ENCODE measurements at places on chromosomes 6 and 20.
A peak's percentile ranks its signal among the peaks of the same experiment; 100 is the strongest.

DNA sequence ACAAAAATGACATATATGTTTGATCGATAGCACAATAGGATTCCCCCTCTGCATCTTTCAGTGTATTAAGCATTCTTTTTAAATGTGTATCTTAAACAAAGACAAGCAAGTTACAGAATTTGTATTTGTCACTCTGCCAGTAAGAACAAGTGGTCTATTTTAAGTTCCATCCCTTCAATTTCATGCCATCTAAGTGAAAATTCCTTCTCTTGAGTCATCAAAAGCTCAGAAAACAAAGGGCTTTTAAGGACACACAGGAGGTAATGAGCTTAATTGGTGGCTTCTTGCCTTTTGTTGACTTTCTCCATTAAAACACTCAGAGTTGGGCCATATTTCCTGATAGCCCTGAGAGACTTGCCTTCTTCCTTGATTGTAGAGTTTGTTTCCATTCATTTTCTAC lies 547.8 kb downstream of the TENT5A start:
- no peaks in the 10 kb centered on the region for H3K36me3 ChIP-seq
- no peak overlapping the region for H3K27ac ChIP-seq
- H3K4me3 ChIP-seq = no peak overlapping the region
- no peak for DNase-seq

- no peaks in the 10 kb centered on the region for H3K36me3 ChIP-seq
- peaks cover 42% of the 10 kb centered on the region for H3K4me1 ChIP-seq
Measured at GRCh38 chr6:44000164-44000842, 126.9 kb downstream of the MRPL14 start.

DNA sequence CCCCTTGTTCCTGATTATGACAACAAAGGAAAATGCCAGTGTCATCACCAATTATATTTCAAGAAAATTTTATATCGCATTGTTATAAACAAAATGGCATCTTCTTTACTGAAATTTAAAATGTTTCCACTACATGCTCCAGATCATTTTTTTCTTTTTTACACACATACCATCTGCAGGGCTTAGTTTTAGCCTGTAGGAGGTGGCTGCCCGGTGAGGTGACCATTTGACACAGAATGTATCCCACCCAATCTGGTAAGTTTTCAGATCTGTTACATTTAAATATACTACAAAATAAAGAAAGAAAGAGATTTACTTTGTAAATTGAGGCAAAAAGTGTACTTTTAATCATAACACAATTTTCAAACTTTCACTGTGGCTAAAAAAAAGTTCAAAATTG lies 81.8 kb downstream of the COL12A1 start:
- no peak overlapping the region for H3K27ac ChIP-seq
- H3K27me3 ChIP-seq = no peaks in the 10 kb centered on the region
- no peaks in the 10 kb centered on the region for H3K36me3 ChIP-seq
- no peak overlapping the region for H3K4me3 ChIP-seq

DNA sequence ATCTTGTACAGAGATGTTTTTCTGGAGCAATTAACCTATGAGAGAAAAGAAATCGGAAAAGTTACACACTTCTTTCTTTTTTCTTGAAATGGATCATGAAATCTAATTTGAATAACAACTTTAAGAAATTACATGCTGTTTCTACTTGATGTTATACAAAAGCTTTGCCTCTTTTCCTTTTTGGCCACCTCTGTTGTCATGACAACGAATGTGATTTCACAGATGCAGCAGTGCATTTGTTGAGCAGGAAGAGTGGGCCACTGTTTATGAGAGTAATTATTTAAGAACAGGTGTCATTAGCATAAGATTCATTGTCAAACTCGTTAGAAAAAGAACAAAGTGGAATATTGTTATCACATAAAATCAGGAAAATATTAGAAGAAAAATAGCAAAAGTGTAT lies 148.3 kb upstream of the IMPG1 start:
- no peak overlapping the region for H3K4me3 ChIP-seq
- H3K27ac ChIP-seq = no peak overlapping the region
- no peak for DNase-seq
- peaks cover 12% of the 10 kb centered on the region for H3K4me1 ChIP-seq

DNA sequence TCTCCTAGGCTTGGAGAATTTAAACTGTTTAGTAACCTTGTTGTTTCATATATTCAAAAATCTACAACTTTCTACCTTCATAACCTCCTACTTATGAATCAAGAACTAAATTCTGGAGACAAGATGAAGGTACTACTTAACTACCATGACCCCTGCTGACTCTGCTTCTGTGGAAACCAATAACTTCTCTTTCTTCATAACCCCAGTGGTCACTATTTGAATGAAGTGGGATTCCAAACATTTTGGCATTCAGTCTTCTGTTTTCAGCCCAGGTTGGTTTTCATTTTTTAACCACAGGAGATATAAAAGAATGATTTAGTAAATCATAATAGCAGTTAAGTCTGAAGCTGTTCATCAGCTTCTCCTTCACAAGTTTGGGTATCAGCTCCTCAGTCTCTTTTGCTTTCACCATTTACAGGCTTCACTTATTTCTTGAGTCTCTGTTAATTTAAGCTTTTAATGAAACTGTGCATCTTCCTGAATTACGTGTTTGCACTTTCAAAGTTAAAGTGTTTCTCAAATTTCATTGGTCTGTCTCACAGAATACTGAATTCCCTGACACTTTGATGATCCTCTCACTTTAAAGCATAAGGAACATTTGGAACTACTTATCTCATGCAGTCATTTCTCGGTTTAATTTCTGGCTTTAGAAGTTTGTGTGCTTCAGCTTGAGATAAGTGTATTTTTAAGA lies 9.5 kb downstream of the SENP6 start:
- peak overlapping the region; percentile 62 for H3K27ac ChIP-seq
- DNase-seq = no peak
- H3K4me3 ChIP-seq = no peak overlapping the region

GRCh38 chr6:158631678-158632537 lies 12.6 kb downstream of the DYNLT1 start:
- H3K4me3 ChIP-seq = no peak overlapping the region
- no peak for DNase-seq
- peaks cover 45% of the 10 kb centered on the region for H3K4me1 ChIP-seq
- H3K27ac ChIP-seq = peak overlapping the region; percentile 97

DNA sequence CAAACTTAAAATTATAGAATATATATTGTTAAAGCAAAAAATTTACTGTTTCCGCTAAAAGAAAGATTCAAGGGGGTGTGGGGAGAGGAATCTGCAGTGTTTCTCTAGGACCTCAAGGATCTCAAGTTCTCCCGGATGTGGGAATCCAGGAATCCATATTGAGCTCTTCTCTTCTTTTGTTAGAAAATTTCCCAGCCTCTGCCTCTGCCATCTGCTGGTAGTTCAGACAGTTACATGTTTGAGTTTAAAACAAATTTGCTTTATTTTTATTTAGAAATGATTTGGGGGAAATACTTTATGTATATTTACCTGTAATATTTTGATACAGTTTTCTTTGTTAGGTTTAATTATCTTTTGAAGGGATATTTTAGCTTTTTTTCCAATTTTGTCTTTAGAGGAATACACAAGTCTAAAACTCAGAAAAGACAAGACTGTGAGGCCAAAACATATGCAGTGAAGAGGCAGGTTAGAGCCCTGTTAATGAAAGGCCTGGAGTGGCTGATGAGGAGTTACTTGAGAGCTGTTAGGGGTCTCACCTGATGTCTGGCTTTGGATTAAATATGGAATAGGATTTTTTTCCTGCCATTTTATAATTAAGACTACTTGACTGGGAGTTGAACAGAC lies 268.8 kb downstream of the ARID1B start:
- H3K27me3 ChIP-seq = no peaks in the 10 kb centered on the region
- no peak overlapping the region for H3K4me3 ChIP-seq
- peaks cover 7% of the 10 kb centered on the region for H3K36me3 ChIP-seq
- no peak for DNase-seq

GRCh38 chr6:134720353-134721059 lies 229.4 kb downstream of the ALDH8A1 start:
- no peaks in the 10 kb centered on the region for H3K36me3 ChIP-seq
- no peak overlapping the region for H3K27ac ChIP-seq
- DNase-seq = no peak
- H3K27me3 ChIP-seq = peaks cover 7% of the 10 kb centered on the region
- no peak overlapping the region for H3K4me3 ChIP-seq
- H3K4me1 ChIP-seq = peaks cover 25% of the 10 kb centered on the region

GRCh38 chr6:40394381-40394780 lies 192.8 kb downstream of the LRFN2 start:
- peaks cover 33% of the 10 kb centered on the region for H3K4me1 ChIP-seq
- no peak overlapping the region for H3K4me3 ChIP-seq
- H3K27ac ChIP-seq = no peak overlapping the region
- H3K36me3 ChIP-seq = no peaks in the 10 kb centered on the region
- peaks cover 37% of the 10 kb centered on the region for H3K27me3 ChIP-seq

DNA sequence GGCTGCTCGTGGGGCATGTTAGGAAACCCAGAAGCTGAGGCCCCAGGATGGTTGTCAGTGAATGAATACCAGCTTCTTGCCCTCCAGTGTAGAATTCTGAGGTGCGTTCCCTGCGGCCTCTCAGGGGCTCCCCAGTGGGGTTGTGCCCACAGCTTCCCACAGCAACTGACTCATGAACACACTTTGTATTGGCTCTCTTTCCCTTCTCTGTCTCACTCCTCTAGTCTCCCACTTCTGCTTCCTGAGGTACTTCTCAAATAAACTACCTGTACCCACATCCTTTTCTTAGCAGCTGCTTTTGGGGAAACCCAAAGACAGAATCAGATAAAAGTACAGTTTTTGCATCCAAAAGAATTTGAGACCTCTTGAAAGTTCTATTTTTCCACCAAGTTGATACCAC lies 107.7 kb upstream of the JAG1 start:
- H3K27ac ChIP-seq = no peak overlapping the region
- no peak for DNase-seq
- peaks cover 7% of the 10 kb centered on the region for H3K27me3 ChIP-seq
- H3K4me3 ChIP-seq = no peak overlapping the region
- H3K4me1 ChIP-seq = peaks cover 63% of the 10 kb centered on the region

DNA sequence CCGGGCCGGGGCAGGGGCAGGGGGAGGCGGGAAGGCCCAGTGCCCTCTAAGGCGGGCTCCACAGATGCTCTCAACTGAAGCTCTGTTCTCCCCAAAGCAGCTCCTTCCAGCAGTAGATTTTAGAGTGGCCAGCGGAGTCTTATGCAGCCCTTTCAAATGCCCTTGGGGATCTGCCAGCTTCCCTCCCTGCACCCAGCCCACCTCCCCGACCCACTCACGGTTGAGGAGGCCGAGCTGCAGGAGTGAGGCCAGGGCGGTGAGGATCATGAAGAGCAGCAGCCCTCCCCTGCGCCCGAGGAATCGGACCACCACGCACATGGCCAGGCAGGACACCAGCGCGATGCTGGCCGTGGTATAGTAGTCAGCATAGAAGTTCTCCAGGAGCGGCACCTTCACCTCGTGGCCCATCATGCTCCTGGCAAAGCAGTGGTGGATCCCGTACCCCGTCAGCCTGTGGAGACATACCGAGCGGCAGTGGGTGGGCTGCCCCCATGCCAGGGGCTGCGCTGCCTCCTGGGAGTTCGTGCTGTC lies 28.0 kb downstream of the PSMG4 start:
- no peak overlapping the region for H3K4me3 ChIP-seq
- no peaks in the 10 kb centered on the region for H3K27me3 ChIP-seq
- no peak for DNase-seq
- no peak overlapping the region for H3K27ac ChIP-seq
- peaks cover 51% of the 10 kb centered on the region for H3K4me1 ChIP-seq

GRCh38 chr20:47785311-47785853 lies at the start of gene SULF2:
TSS of gene SULF2 (minus strand) at chr20:47785481. CDS start at chr20:47757363, 28,118 bp downstream.
- peak; percentile 74 for DNase-seq
- peaks cover 12% of the 10 kb centered on the region for H3K27me3 ChIP-seq
- H3K4me1 ChIP-seq = peaks cover 76% of the 10 kb centered on the region
- peak within 1 kb of the TSS; percentile 99 for H3K27ac ChIP-seq
- H3K4me3 ChIP-seq = peak within 1 kb of the TSS; percentile 93

GRCh38 chr6:133159255-133159795 lies 81.8 kb upstream of the EYA4 start:
- DNase-seq = no peak
- H3K27me3 ChIP-seq = no peaks in the 10 kb centered on the region
- no peaks in the 10 kb centered on the region for H3K36me3 ChIP-seq
- no peak overlapping the region for H3K27ac ChIP-seq

DNA sequence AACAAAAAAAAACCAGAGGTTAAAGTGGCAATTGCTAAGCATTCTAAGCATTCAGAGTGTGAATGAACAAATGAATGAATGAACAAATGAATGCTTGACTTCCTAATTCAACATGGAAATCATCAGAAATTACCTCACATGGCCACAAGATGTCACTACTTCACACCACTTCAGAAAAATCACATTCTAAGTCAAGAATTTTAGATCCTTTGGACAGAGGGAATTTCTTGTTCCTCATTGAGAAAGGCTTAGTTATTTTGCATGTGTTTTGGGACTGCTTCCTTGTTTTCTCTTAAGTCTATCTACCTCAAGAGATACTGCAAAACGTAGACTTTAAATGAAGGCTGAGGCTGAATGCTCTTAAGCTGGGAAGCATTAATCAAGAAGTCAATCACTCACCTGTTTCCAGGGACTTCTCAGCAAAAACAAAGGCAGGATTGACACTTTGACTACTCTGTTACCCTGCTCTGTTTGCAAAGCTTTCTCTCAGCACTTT lies 120.2 kb downstream of the MBOAT1 start:
- peak overlapping the region; percentile 92 for H3K27ac ChIP-seq
- no peaks in the 10 kb centered on the region for H3K27me3 ChIP-seq
- peak overlapping the region; percentile 41 for H3K4me3 ChIP-seq
- peaks cover 49% of the 10 kb centered on the region for H3K4me1 ChIP-seq

- no peaks in the 10 kb centered on the region for H3K4me1 ChIP-seq
- DNase-seq = no peak
- H3K36me3 ChIP-seq = no peaks in the 10 kb centered on the region
Measured at GRCh38 chr6:118401325-118401975, 146.6 kb upstream of the PLN start.

- peaks cover 87% of the 10 kb centered on the region for H3K27me3 ChIP-seq
- peak overlapping the region; percentile 76 for H3K4me3 ChIP-seq
- peaks cover 11% of the 10 kb centered on the region for H3K4me1 ChIP-seq
- H3K27ac ChIP-seq = no peak overlapping the region
- H3K36me3 ChIP-seq = no peaks in the 10 kb centered on the region
Measured at GRCh38 chr6:29887330-29887818, 55.0 kb upstream of the HLA-A start.

DNA sequence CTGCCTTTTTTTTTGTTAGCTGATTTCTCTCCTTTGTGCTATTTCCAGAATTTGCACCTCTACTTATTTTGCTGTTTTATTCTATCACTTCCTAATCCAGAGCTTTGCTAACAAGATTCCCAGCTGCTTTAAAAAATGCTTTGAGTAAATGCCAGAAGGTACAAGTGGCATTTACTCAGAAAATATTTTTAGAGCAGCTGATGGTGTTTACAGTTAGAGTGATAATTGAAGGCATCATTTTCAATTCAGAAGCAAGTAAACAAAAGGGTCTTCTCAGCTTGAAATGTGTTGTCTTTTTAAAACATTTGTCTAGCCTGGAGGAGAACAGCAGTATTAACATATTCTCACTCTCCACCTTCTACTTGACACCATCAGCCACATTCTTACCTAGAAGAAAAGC lies 99.9 kb downstream of the OTOR start:
- H3K4me1 ChIP-seq = no peaks in the 10 kb centered on the region
- H3K4me3 ChIP-seq = no peak overlapping the region
- no peak for DNase-seq

- H3K4me1 ChIP-seq = peaks cover 5% of the 10 kb centered on the region
- H3K4me3 ChIP-seq = no peak overlapping the region
- no peak for DNase-seq
- H3K27me3 ChIP-seq = no peaks in the 10 kb centered on the region
- no peak overlapping the region for H3K27ac ChIP-seq
- H3K36me3 ChIP-seq = no peaks in the 10 kb centered on the region
Measured at GRCh38 chr6:61887423-61887822, 398.6 kb downstream of the KHDRBS2 start.

GRCh38 chr6:154167126-154167525 lies 128.1 kb downstream of the OPRM1 start:
- DNase-seq = no peak
- H3K27me3 ChIP-seq = no peaks in the 10 kb centered on the region
- H3K27ac ChIP-seq = no peak overlapping the region
- peaks cover 23% of the 10 kb centered on the region for H3K4me1 ChIP-seq
- H3K36me3 ChIP-seq = peaks cover 4% of the 10 kb centered on the region
- no peak overlapping the region for H3K4me3 ChIP-seq
